ENCODE measurements at places on chromosomes 2 and 18. TPM values are rescaled to one million over a fixed set of nuclear protein-coding genes. Genes with fewer than 3 reads are reported as not detected.

The SUPT7L gene
- total RNA-seq: 14.2 TPM

The TAF1B gene
- total RNA-seq: 18.3 TPM

The ERBB4 gene
- not detected for total RNA-seq

The PNKD gene
- total RNA-seq: 18.3 TPM

The DLGAP1 gene
- total RNA-seq: 0.34 TPM

The MAP2 gene
- 0.60 TPM for total RNA-seq

Measured in bronchial smooth muscle cell (primary cell).